Stimulated activated CD4-positive, alpha-beta T cell treated with anti-CD3 and anti-CD28 coated beads, TNF-alpha, amount 100 ng/mL, for 4 hours (primary cell): ENCODE measurements at places on chromosomes 1 and 21.

- DNase-seq = no peak
These were observed 10.2 kb downstream of the TRAF3IP3 start for GRCh38 chr1:209766051-209766450.

- no peak for DNase-seq
These were observed 117.6 kb downstream of the UBE2U start for GRCh38 chr1:64320922-64321614.

GRCh38 chr1:51002516-51002915 is 32.5 kb downstream of the CDKN2C start:
- DNase-seq = no peak

DNA sequence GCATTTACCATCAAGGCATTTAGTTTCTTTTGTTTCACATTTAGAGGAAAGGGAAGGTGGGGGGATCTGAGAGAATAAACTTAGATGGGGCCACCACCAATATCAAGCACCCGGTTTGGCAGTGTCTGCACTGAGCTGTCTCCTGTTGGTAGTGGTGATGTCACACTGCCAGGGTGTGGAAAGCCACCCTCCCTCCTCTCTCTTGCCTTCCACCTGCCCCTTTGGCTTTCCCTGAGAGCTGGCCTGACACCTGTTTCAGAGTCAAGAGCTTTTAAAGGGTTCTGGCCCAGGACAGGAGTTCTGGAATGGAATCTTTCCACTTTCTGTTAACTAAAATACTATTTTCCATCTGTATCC is 13.4 kb downstream of the ATF3 start:
- no peak for DNase-seq

DNA sequence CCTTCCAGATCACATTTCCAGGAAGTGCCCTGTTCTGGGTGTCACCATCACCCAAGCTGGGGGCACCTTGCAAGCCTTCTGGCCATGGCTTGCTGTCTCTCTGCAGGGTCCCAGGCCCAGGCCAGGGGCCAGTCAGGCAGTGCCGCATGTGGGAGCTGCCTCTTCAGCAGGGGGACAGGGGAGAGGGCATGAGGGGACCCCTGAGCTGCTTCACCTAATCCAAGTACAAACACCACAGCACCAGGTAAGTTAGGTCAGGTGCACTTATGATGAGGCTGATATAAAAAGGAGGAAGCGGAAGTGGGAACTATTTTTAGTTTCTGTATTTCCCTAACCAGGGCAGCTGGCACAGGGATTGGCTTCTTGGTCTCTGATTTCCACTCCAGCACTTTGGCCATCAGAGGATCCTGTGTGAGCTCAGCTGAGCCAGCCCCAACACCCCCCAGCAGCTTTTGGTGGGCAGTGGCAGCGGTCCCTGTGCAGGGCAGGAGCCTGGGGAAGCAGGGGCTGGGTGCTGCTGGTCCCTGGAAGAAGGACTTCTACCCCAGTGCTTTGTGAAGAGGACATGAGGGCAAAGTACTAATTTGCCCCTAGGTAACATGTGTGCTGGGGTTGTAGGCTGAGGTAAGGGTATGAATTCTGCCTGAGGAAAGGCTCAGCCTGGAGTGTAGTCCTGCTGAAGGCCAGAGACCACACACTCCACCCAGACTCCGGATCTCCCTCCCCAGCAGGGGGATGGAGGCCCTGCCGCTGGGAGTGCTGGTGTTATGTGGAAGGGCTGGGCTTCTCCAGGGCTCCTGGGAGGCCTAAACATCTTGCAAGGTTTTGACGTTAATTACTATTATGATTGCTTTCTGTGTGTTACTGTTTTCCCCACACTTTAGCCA is 3.3 kb upstream of the PCBP3 start:
- DNase-seq = no peak

GRCh38 chr1:51552929-51553807 is 34.1 kb upstream of the EPS15 start:
- no peak for DNase-seq

DNA sequence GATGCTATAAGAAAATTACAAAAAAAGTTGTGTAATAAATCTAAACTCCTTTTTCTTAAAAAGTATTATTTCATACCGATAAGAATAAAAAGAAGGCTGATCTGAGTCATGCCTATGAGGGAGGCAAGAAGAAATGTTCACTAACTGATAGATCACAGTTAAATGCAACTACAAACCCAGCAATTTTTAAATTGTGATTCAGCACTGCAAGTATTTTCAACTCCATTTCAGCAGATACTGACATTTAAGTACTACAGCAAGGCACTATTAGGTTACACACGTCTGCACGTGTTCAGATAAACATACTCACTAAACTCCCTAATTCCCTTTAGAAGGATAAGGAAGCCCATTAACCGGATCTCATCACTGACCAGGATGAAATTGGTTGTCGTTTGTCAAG is 213.3 kb upstream of the ZRANB2 start:
- no peak for DNase-seq

DNA sequence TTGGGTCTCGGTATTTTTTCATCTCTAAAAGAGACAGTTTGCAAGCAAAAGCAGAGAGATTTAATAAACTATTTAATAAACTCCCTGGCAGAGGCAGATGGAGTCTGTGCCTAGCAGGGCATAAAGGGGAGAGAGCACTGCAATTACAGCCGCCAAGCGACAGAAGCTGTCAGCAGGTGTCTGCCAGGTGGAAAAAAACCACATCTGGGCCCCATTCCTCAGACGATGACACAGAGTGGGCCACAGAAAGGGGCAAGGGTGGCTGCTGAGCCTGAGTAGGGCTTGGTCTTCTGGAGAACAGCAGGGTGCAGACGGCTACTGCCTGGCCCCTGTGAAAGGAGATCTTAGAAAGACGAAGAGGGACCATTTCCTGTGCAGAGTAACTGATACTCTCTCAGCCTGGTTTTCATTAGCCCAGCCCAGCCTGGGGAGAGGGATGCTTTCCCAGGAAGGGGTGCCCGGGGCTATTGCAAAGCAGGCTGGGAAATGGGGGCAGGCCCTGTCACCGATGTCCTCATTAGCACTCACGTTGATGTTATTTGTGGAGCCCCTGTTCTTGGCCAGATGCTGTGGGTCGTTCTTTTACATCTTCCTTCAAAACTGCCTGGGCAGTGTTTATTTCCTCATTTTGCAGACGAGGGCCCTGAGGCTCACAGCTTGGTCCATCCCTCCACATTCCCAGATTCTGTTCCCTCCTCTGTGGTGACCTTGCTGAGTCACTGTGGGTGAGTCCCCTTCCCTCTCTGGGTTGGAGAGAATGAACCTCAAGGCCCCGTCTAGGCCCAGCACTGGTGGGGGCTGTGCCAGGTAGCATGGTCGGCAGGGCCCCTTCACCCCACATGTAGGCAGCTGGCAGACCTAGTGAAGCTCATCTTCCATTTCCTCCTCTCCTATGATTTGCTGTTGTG is 472.7 kb downstream of the PTPRU start:
- no peak for DNase-seq

GRCh38 chr21:39346206-39346605 is 2.7 kb downstream of the HMGN1 start:
- DNase-seq = no peak

DNA sequence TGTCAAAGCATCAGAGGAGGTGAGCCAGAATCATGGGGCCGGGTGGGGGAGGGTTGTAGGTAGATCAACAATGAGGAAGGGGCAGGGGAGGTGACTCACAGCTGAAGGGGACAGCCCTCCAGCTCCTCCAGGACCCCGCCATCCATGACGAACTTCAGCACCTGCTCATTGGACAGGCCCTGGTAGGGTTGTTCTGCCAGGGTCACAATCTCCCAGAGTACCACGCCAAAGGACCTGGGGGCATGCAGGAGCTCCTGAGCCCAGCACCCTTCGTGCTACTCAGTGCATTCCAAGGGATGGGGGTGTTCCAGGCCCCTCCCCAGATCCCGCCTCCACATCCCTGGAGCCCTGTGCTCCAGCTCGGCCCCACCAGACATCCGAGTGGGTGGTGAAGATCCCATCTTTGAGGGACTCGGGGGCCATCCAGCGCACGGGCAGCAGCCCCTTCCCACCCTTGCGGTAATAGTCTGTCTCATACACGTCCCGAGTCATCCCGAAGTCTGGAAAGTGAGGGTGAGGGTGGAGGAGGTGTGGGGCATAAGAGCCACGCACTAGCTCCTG is 17.5 kb downstream of the INSRR start:
- DNase-seq = no peak

DNA sequence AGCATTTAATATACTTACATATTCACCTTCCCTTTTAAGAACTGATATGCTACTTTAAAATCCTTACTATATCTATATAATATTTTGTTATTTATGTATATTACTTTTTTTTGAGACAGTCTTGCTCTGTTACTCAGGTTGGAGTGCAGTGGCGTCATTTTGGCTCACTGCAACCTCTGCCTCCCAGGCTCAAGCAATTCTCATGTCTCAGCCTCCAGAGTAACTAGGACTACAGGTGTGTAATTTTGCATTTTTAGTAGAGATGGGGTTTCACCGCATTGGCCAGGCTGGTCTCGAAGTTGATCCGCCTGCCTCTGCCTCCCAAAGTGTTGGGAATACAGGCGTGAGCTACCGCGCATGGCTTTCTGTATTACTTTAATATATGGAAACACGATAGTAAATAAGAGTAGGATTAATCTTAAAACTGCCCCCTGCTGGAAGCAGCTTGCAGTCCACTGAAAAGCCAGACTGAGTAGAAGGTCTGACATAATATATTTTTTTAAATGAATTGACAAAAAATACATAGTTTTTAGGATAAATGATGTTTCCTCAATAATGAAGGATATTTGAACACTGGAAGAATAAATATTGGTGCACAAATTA is 24.4 kb downstream of the RCAN3 start:
- DNase-seq = peak; percentile 28

DNA sequence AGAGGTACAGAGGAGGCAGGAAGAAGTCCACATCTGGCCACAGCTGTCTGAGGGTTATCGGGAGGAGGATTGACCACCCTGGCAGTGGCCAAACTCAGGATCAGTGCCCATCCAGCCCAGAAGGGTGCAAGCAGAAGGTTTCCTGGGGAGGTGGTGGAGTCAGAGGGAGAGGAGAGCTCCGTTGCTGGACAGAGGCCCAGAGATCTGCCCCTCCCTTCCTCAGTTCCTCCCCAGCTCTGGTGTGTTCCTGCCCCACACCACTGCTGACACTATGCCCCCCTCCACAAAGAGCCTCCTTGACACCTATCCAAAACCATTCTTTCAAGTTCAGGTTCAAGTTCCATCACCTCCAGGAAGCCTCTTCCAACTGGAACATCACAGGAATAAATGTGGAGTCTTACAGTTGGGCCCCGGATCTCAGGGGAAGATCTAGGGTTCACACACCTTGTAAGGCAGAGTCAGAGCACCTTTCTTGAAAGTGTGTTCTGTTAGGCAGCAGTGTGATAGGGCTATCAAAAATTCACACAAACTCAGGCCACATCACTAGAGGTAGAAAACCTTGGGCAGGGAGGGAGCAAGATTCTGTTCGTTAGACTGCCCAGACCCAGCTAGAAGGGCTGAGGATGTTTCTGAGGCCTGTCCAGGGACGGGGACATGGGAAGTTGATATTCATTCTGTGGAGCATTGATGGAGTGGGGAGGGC is 7.4 kb downstream of the LDLRAD1 start:
- no peak for DNase-seq

- DNase-seq = no peak
These were observed 21.7 kb upstream of the MACF1 start for GRCh38 chr1:39182804-39183203.

DNA sequence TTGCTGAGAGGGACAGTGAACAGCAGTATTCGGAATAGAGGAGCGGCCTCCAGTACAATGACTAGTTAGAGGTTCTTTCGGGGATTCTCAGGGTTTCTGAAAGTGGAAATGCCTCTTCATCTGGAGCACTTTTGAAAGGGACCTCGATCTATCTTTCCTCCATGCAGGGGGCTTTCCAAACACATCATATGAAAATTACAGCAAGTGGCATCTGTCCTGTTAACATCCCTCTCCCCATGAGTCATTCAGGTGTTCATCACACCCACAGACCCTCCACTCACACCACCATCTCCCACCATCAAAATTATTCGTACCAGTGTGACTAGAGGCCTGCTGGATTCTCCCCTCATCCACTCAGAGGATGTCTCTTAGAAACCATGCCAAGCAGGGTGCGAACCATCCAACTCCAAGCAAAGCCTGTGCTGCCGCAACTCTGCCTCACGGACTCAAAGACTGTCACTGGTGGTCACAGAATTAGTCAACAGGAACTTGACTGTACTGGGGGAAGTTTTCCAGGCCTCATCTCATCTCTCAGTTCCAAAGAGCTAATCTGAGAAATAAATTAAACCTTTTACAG is 211.1 kb downstream of the MRPL39 start:
- peak; percentile 6 for DNase-seq

- DNase-seq = peak; percentile 9
These were observed 614 bp upstream of the CACNA1E start for GRCh38 chr1:181482521-181483284.

DNA sequence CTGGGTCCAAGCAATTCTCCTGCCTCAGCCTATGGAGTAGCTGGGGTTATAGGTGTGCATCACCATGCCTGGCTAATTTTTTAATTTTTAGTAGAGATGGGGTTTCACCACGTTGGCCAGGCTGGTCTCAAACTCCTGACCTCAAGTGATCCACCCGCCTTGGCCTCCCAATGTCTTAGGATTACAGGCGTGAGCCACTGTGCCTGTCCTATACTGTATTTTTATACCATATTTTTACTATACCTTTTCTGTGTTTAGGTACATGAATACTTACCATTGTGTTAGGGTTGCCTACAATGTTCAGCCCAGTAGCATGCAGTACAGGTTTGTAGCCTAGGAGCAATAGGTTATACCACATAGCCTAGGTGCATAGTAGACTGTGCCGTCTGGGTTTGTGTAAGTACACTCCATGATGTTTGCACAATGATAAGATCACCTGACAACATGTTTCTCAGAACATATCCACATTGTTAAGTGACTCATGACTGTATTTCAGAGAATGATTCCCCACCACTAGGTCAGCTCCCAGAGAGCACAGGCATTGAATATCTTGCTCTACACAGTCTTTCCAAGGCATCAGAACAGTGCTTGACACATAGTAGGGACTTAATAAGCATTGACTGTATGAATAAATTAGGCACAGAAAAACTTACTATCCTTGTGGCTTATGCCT is 6.0 kb upstream of the CITED4 start:
- no peak for DNase-seq

GRCh38 chr1:178094739-178095645 is 1.1 kb downstream of the RASAL2 start:
- DNase-seq = no peak

DNA sequence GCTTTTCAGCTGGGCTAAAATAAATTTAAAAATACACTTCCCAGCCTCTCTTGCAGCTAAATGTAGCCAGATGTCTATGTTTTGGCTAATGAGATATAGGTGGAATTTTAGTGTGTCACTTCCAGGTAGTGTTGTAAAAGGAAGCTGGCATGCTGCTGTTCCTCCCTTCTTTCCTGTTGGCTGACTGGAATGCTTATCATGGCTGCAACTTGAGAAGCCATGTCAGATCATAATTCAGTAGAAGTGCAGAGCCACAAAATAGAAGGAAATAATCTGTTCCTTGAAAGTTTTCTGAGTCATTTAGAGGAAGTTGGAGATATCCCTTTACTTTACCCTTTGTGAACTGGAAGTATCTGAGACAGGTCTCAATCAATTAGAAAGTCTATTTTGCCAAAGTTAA is 10.9 kb upstream of the RBM15 start:
- DNase-seq = no peak

DNA sequence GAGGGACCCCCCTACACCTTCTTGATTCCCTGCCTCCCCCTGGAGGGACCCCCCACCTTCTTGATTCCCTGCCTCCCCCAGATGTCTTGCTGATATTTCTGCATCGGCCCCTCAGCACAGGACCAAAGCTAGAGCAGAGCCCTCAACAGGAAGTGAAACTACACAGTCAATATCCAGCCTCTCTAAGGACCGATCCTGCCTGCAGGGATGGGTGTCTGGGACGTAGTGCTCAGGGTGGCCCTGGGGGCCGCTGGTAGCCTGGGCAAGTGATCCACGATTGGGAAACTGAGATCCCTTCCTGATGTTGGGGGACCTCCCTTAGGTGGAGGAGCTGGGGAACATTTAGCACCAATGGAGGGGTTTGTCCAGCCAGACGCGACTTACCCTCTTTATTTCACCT is 3.9 kb upstream of the LEFTY2 start:
- DNase-seq = no peak
